ENCODE measurements at places on chromosomes 2 and 18.

GRCh38 chr18:23049698-23050373, 85.4 kb upstream of the CABLES1 start:
- DNase-seq: no peak

- DNase-seq: no peak
Measured at GRCh38 chr2:113079131-113079530, 11.4 kb downstream of the IL1F10 start.

DNA sequence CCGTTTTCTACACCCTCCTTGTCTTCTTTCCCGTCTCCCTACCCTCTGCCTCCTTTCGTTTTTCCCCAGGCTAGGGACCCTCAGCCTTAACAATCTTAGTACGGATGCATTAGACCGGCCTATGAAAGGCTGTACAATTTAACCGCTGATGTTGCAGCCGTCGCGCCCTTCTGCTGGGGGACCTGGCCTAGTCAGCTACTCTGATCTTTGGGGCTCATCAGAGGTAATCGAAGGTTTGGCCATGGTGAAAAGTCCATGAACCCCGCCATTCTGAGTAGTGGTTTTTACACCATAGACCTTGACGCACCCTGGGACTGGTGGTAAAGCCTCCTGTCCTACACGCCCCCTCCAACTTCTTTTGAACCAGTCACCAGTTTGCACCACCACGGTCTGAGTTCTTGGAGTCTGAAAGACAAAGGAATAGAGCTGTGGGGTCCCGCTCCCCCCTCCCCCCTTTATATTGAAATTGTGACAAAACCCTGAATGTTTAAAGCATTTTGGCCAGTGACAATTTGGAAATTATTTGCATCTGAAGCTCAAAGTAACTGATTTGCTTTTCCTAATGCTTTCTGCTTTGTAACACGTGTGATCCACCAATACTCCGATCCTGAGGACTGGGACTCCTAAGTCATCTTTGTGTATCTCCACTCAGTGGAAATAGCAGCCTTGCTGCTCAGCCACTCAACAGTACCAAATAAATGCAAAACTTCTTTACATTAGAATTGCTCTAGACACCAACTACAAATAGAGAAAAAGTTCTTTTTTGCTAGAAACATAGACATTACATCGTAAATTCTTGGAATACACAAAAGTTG, 642 bp upstream of the SRSF7 start:
- no peak for DNase-seq

GRCh38 chr18:22168360-22168921, 948 bp upstream of the GATA6 start:
- DNase-seq: no peak

GRCh38 chr2:126645211-126645618, 10.7 kb upstream of the GYPC start:
- DNase-seq: no peak

GRCh38 chr2:204827701-204828590, 282.7 kb downstream of the PARD3B start:
- DNase-seq: no peak

DNA sequence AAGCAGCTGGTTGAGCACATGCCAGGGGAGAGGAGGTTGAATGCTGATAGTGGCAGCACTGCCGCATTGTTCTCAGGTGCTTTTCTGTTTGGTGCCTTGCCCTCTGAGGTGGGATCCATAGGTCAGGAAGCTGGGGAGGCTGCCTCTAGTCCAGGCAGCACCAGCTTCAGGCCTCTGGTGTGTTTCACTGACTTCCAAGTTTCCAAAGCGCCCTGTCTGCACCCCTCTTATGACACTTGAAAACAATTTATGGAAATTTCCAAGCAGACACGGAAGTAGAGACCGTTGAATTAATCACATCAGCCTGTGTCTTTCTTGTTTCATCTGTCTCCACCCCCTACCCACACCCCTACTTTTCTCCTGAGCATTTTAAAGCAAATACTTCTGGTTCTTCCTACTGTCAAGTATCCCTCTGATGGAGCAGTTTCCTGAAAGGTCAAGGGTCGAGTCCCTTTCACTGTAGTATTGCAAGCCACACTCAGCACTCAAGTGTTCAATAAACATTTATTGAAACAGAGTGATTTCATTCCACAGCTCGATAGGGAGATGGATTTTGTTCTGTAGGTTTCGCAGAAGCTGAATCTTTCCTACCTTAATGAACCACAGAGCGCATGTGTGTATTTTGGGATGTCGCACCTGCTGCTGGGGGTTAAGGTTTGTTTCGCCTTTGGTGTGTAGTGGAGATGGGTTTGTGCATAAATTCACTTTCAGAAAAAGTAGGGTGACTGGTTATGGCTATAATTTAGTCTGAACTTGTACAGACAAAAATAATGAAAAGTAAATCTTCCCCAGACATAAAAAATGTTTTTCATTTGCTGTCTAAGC, 21.4 kb downstream of the DGKD start:
- no peak for DNase-seq

DNA sequence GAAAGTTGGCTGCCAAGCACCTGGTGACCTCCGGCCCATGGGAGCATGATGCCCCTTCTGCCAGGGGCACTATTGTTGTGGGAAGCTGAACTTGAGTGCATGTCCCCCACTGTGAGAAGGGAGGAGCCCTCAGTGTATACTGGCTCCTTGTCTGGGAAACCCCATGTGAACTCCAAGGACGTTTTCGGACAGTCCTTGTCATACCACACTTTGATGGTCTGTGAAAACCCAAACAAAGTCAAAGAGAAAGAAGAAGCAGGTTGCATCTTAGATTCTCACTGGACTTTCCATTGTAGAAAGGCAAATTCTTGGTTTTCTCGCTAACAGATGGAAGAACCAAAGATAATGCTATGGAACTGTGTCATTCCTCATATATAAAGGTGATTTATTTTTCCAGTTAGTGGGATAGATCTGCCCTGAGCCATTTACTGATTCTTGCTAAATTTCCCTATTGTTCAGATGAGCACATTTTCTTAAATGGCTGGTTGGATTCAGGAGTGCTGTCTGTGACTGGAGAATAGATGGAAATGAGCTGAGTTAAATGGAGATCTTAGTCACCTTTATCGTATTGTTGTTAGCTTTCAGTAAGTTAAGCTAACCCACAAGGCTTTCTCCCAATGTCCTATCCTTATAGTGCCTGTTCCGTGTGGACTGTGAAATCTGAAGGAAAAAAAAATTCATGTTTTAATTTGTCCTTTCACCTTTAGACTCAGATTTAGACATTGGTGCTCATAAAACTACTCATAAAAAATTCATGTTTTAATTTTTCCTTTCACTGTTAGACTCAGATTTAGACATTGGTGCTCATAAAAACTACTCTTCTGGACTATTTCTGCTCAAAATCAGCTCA, 166.6 kb downstream of the ACTR3 start:
- DNase-seq: no peak

GRCh38 chr2:86621280-86621943, 2.3 kb downstream of the RNF103 start:
- no peak for DNase-seq

- DNase-seq: no peak
Measured at GRCh38 chr2:224110811-224111210, 71.7 kb upstream of the SERPINE2 start.

DNA sequence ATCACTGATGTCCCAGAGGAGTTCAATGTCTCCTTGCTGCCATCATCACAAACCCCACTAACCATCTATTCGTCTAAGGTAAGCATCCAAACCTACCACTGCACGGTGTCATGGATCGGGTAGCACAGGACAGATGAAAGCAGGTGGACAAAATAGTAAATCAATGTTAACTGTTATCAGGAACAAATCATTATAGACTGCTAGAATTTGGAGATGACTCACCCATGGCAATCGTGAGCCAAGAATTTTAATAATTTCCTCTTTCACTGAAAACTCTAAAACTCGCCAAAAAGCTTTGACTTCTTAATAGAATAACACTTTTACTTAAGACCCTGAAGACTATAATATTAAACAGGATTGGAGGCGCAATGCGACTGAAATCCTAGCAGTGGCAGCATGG, 33.7 kb upstream of the BZW1 start:
- DNase-seq: no peak

DNA sequence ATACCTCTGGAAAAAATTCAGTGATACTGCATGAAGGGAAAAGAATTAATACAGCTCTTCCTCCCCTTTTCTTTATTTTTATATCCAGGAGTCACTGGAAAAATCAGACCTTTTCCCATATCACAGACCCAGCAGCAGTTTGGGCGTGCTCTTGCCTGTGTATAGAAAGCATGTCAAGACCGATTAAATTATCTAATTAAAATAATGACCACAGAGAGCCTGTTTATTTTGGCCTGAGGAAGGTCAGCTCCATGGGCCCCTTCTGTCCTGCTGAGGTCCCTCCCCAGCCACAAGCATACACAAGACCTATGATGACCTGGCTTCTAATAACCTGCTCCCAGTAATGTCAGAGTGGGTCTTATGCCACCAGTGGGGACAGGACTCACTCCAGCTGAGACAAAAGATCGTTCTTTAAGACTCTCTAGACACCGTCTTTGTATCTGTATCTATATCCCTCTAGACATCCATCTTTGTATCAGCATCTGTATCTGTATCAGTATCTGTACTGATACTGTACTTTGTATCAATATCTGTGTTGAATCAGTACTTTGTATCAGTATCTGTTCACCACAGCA, 147.8 kb downstream of the VAPA start:
- DNase-seq: no peak

- no peak for DNase-seq
Measured at GRCh38 chr2:1986166-1986565, 241.9 kb upstream of the PXDN start.

DNA sequence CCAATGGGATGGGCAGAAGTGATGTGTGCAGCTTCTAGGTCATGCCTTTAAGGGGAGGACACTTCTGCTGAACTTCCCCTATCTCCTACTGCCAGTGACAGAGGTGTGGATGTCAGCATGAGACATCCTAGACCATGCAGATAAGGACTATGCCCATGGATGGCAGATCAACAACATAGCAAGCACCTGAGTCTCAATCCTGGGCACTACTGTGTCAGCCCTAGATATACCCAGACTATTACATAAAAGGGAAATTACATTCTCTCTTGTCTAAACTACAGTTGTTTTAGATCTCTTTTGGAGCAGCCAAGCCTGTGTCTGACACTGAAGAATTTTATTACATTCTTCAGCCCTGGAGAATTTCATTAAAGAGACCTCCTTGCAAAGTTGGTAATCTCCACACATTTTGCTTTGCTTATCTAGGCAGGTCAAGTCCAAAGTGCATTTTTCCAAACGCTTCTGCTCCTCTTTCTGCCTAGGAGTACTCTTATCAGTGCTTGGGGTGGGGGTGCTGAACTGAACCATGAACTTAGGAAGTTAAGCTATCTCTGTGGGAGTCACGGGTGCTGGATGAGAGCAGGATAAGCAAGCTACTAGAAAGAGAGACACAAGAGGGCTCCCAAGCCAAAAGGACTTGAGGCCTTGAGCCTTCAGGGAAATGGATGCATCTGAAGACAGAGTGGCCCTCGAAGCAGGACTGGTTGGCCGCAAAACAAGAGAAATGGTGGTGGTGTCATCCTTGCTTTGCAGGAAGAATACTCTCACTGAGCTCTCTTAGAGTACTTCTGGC, 95.2 kb upstream of the SPRED2 start:
- DNase-seq: no peak

GRCh38 chr2:198405311-198405710, 600.9 kb downstream of the PLCL1 start:
- DNase-seq: no peak

GRCh38 chr2:112138159-112139032, at the start of gene FBLN7:
FBLN7 (plus strand) TSS chr2:112138385; CDS start chr2:112138656, 271 bp downstream.
- DNase-seq: no peak

DNA sequence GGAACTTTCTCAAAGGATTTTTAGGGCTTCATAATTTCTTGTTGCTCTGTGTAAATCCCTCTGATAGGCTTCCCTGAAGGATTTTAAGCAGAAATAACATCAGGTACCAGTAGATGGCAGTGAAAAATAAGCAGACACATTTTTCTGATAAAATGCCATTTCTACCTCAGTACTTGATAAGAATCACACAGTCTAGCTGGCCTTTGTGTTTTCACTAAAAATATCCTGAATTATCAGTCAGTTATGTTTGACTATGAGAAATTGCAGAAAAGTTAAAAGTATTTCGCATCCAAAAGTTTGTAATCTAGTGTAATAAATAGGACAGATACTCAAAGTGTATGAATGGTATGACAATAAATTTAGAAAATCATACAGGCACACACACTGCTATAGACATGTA, 68.7 kb downstream of the DNAJC10 start:
- DNase-seq: no peak

DNA sequence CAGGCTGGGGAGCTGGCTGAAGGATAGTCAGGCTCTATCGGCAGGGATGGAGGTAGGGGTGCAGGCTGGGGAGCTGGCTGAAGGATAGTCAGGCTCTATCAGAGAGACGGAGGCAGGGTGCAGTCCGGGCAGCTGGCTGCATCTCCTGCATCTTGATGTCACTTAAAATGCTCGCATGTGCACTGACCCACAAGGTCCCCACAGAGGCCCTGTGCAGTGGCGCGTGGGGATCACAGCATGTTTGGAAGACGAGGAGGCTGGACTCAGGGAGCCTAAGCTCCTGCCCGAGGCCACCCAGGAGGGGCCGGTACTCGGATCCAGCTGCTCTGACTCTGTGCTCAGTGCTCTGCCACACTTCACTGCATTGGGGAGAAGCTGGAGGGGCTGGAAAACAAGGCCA, 189.0 kb upstream of the HDAC4 start:
- no peak for DNase-seq

DNA sequence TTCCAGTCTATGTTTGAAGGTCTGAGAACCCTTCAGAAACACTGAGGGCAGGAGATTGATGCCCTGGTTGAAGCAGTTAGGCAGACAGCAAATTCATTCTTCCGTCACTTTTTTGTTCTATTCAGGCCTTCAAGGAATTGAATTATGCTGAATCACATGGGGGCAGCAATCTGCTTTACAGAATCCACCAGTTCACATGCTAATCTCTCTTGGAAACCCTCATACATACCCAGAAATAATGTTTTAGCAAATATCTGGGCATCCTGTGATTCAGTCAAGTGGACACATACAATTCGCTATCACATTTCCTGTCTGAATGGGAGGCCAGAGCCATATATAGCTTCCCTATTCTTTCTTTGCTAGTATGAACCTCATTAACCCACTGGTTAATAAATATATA, 301.4 kb upstream of the CNTNAP5 start:
- no peak for DNase-seq
